SJCRH30 (cell line): ENCODE measurements at places on chromosomes 3 and 15. TPM values are rescaled to one million over a fixed set of nuclear protein-coding genes. Genes with fewer than 3 reads are reported as not detected.

GRCh38 chr3:15051531-15051930 is 13.6 kb downstream of the MRPS25 start:
- peaks cover 56% of the 10 kb centered on the region for H3K36me3 ChIP-seq
- H3K4me3 ChIP-seq, result no peak overlapping the region
- DNase-seq, result peak; percentile 56
- H3K4me1 ChIP-seq, result no peaks in the 10 kb centered on the region
- no peaks in the 10 kb centered on the region for H3K27me3 ChIP-seq

DNA sequence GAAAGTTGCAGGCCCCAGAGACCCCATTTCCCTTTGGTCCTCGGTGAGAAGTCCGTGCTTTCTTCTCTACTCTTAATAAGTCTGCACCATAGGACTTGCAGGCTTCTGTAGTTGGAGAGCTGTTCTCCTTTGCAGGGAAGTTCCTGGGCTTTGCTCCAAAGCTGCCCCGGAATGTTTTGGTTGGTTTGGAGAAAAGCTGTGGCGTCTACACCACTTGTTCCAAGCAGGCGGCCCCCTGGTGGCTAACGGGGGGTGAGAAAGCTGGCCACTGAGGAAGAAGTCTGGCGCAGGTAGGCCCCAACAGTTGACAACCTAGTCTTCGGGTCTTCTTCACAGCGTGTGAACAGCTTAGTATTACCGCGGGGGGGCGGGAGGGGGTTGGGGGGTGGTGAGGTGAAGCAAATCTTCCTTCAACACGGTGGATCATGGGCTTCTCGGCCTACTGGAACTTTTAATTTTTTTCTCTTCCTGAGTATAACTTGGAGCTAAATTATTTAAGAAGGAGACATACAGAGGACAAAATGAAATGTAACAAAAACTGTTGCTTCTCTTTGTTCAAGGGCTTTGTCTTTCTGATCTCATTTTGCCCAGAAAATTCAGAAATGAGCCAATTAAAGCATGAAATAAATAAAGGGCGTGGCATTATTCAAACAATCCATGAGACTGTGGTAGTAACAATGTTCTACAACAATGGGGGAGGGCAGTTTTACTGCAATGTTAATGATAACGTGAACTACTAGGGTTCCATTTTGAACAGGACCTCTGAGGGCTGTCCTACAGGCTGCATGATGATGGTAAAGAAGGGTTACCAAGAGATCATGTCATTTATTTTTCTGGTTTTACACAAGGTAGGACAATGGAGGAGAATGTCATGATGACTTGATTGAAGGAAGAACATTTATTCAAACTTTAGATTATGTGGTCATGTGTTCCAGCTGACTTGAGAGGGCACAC is 2.2 kb upstream of the THRB start:
- no peaks in the 10 kb centered on the region for H3K4me1 ChIP-seq
- peak; percentile 40 for DNase-seq
- no peak overlapping the region for H3K4me3 ChIP-seq
- H3K27ac ChIP-seq, result no peak overlapping the region
- no peaks in the 10 kb centered on the region for H3K36me3 ChIP-seq
- H3K27me3 ChIP-seq, result 0 out of 2 replicates have a peak, but pooled peaks cover 4% of the 10 kb centered on the region

DNA sequence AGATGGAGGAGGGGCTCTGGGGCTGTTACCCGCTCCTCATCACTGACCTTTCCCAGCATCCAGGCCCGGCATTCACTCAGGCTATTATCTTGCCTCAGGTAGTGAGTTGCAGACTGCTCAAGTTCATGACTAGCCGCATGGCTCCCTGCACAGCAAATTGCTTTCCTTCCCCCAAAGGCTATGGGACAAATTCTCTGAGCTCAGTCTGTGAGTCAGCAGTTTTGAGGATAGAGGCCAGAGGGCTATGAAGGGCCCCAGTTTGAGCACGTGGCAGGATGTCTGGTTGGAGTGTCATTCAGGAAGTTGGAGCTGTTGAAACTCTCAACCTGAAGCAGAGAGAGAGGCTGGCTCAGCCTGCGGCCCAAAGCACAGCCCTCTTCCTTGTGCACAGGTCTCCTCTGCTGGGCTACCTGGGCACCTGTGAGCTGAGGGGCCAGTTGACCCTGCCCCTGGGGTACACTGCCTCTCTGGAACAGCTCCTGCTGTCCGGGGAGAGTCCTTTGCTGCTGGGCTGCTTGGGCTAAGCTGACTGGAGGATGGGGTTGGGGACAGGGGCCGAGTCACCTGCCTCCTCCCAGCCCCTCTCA is 7.9 kb downstream of the FAH start:
- DNase-seq, result no peak
- H3K4me1 ChIP-seq, result no peaks in the 10 kb centered on the region
- no peak overlapping the region for H3K4me3 ChIP-seq
- peaks cover 5% of the 10 kb centered on the region; the same call in 1 of the 2 replicates for H3K36me3 ChIP-seq

Gene CHDH
- 0.41 and 0.42 TPM in 2 replicates for total RNA-seq

DNA sequence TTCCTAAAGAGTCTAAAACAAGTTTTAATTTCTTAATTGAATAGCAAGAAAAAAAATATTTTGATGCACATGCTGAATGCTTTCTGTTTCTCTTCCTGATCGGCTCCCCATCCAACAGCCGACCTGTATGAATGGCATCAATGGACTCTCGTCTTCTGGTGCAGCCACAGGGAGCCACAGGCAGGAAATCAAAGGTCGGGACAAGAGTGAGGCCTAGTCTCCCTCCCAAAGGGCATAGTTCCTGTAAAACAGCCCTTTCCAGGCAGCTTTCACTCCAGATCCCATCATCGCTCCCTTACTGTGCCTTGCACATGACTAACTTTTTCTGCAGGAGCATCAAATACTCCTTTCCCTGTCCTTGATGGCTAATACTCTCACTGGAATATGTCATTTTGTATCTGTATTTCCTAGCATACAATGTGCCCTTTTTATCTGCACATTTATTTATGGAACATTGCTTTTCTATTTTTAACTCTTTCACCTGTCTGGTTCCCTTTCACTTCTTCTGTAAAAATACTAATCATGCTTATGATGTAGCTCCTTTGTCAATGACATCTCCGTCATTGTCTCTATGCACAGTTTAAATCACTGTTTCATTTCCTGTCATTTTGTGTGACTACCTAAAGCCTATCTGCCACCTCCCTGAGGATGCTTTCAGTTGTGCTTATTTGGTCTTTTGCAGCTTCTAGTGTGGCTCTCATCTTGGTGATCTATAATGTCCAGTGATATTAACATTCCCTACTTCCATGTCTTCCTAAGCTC is 326.2 kb downstream of the CTNNB1 start:
- DNase-seq, result no peak
- no peak overlapping the region for H3K27ac ChIP-seq
- no peaks in the 10 kb centered on the region for H3K36me3 ChIP-seq
- no peaks in the 10 kb centered on the region for H3K4me1 ChIP-seq
- no peaks in the 10 kb centered on the region for H3K27me3 ChIP-seq

DNA sequence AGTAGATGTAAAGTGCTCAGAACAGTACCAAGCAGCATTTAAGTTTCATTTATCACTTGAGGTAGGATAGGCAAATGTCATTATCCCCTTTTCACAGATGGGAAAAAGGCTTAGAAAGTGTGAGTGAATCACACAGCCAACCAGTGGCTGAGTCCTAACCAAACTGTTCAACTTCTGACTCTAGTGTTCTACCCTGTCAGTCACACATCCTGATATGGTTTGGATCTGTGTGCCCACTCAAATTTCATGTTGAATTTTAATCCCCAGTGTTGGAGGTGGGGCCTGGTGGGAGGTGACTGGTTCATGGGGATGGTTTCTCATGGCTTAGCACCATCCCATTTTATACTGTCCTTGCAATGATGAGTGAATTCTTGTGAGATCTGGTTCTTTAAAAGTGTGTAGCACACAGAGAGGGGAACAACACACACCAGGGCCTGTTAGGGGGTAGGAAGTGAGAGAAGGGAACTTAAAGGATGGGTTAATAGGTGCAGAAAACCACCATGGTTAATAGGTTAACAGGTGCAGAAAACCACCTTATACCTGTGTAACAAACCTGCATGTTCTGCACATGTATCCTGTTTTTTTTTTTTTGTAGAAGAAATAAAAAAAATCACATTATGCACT is 304.7 kb downstream of the SUCLG2 start:
- H3K36me3 ChIP-seq, result no peaks in the 10 kb centered on the region
- H3K4me1 ChIP-seq, result no peaks in the 10 kb centered on the region
- H3K27me3 ChIP-seq, result no peaks in the 10 kb centered on the region
- H3K4me3 ChIP-seq, result no peak overlapping the region
- no peak overlapping the region for H3K27ac ChIP-seq

- peaks cover 78% of the 10 kb centered on the region for H3K36me3 ChIP-seq
- no peak overlapping the region for H3K27ac ChIP-seq
- H3K4me3 ChIP-seq, result no peak overlapping the region
- H3K4me1 ChIP-seq, result no peaks in the 10 kb centered on the region
Observed at GRCh38 chr3:120399372-120399771, 50.2 kb upstream of the LRRC58 start.

Gene PLIN1
- total RNA-seq, result not detected in 2 replicates

Gene CCRL2
- not detected in 2 replicates for total RNA-seq

GRCh38 chr3:73351423-73352071 is 273.2 kb downstream of the PDZRN3 start:
- DNase-seq, result peak; percentile 75
- H3K4me3 ChIP-seq, result peak overlapping the region; percentile 5; the same call in 1 of the 2 replicates
- peaks cover 4% of the 10 kb centered on the region; the same call in 1 of the 2 replicates for H3K4me1 ChIP-seq
- no peaks in the 10 kb centered on the region for H3K27me3 ChIP-seq
- H3K27ac ChIP-seq, result no peak overlapping the region

- H3K4me3 ChIP-seq, result no peak overlapping the region
- H3K27me3 ChIP-seq, result no peaks in the 10 kb centered on the region
- no peak for DNase-seq
- peaks cover 24% of the 10 kb centered on the region for H3K36me3 ChIP-seq
Observed at GRCh38 chr15:71914092-71914491, 103.7 kb downstream of the NR2E3 start.

Gene SYNM
- total RNA-seq, result 22.8 and 23.7 TPM in 2 replicates

- H3K4me1 ChIP-seq, result peaks cover 25% of the 10 kb centered on the region
- no peak for DNase-seq
- no peaks in the 10 kb centered on the region for H3K27me3 ChIP-seq
Observed at GRCh38 chr15:58489289-58490085, 57.7 kb downstream of the LIPC start.

DNA sequence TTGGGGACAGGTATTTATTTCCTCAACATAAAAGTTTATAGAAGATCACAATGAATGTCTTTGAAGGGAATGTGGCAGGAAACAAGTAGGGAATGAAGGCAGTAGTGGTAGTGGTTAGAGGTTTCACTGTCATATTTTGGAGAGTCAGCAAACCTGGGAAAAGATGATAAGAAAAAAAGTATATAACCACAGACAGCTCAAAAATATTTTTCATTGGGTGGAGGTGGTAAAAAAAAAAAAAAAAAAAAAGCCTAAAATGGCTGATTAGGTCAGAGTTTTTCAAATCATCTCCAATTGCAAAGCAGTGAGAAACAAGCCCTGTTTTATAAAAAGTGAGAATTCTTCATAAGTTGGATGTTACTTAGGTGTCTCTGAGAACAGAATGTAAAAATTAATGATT is 400.0 kb downstream of the LSAMP start:
- no peak overlapping the region for H3K4me3 ChIP-seq
- H3K27ac ChIP-seq, result no peak overlapping the region
- no peak for DNase-seq
- H3K27me3 ChIP-seq, result no peaks in the 10 kb centered on the region

- H3K27me3 ChIP-seq, result no peaks in the 10 kb centered on the region
- H3K36me3 ChIP-seq, result no peaks in the 10 kb centered on the region
- no peaks in the 10 kb centered on the region for H3K4me1 ChIP-seq
- no peak for DNase-seq
Observed at GRCh38 chr15:95872366-95872771, 458.1 kb upstream of the NR2F2 start.

- no peak for DNase-seq
- no peaks in the 10 kb centered on the region for H3K4me1 ChIP-seq
- no peaks in the 10 kb centered on the region for H3K27me3 ChIP-seq
- no peak overlapping the region for H3K4me3 ChIP-seq
- H3K27ac ChIP-seq, result no peak overlapping the region
- no peaks in the 10 kb centered on the region for H3K36me3 ChIP-seq
Observed at GRCh38 chr3:140349938-140350337, 327.9 kb upstream of the TRIM42 start.

- no peaks in the 10 kb centered on the region for H3K4me1 ChIP-seq
- H3K27ac ChIP-seq, result no peak overlapping the region
- H3K4me3 ChIP-seq, result no peak overlapping the region
- no peaks in the 10 kb centered on the region for H3K36me3 ChIP-seq
- no peak for DNase-seq
Observed at GRCh38 chr3:71456156-71456555, 127.4 kb downstream of the FOXP1 start.

DNA sequence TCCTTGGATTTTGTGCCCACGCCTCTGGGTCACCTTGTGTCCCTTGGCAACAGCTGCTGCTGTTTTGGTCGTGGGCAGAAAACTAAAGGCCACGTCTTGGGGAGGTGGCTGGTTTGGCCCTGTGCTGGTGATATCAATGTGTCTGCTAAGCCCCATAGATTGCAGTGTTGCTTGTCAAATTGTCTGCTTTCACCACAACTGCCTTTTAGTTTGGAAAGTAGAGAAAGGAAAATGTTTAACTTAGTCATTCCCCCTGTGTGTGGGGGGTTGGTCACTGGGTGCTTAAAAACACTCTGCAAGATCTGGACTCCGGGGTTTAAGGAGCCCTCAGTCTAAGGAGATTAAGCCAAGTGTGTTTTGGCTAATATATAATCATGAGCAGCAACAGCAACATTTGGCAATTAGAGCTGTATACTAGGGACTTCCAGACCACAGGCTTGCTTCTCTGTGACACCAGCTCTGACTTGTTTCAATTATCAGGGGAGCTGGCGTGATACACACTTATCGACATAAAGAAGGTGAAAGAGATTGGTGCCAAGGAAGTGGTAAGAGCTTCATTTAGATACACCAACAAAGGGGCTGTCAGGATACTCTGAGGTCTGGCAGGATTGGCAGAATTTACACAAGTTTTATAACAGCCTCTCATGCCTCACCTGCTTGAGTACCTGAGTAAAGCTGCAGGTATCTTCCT is 3.5 kb downstream of the SMAD3 start:
- H3K27ac ChIP-seq, result no peak overlapping the region
- no peaks in the 10 kb centered on the region for H3K27me3 ChIP-seq
- H3K4me3 ChIP-seq, result no peak overlapping the region
- peaks cover 5% of the 10 kb centered on the region; the same call in 1 of the 2 replicates for H3K36me3 ChIP-seq

GRCh38 chr3:46930166-46930944 is 46.2 kb downstream of the CCDC12 start:
- H3K27me3 ChIP-seq, result no peaks in the 10 kb centered on the region
- DNase-seq, result no peak
- no peak overlapping the region for H3K27ac ChIP-seq
- peaks cover 10% of the 10 kb centered on the region for H3K36me3 ChIP-seq
- H3K4me3 ChIP-seq, result no peak overlapping the region
